T-helper 9 cell (primary cell): ENCODE measurements at places on chromosomes 7 and 10.

- DNase-seq: no peak
Measured at GRCh38 chr10:132547421-132547861, 9.9 kb downstream of the INPP5A start.

DNA sequence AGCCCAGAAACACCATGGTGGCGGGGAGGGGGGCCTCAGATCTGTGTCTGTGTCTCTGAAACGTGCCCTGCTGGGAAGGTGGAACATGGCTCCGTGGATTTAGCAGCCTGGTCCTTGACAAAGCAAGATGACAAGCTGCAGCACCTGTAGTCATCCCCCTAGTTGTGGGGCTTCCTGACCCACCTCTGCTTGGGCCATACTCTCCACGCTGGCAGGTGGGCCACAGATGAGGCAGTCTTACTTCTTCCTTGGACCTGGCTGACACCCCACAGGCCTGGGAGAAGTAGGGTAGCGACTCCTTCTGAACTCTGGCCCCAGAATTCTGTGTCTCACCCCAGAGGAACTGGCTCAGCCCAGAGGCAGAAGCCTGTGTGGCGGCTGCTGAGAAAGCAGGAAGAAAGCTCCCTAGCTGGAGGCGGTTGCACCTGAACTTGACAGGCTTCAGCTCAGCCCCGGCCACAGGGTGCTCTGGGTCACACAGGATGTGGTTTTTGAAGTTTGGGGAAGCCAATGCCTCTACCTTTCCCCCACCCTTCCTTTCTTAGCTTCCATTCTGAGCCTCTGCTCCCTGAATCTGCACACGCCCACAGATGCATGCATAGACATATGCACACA is 113.9 kb downstream of the ABLIM1 start:
- peak; percentile 53 for DNase-seq

GRCh38 chr7:139889186-139889871 is 60.3 kb downstream of the TBXAS1 start:
- DNase-seq: no peak

DNA sequence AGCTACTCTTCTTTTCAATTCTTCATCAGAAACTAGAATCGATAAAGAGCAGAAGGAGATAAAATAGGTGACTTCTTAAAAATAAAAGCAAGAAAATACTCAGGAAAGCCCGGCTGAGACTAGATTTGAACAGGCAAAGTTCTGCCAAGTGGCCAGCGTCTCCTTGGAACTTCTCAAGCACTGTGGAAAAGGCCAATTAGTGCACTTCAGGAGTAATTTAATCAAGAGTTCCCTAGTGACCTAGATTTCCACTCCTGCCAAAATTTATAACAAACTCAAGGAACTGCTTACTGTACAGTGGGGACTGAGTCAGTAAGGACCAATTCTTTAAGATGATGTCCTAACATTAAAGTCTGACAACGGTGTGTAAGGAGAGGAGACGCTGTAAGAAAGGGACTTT is 57.3 kb downstream of the CHCHD3 start:
- no peak for DNase-seq
